ENCODE measurements at places on chromosomes 4 and X. TPM values are rescaled to one million over a fixed set of nuclear protein-coding genes. Genes with fewer than 3 reads are reported as not detected.

DNA sequence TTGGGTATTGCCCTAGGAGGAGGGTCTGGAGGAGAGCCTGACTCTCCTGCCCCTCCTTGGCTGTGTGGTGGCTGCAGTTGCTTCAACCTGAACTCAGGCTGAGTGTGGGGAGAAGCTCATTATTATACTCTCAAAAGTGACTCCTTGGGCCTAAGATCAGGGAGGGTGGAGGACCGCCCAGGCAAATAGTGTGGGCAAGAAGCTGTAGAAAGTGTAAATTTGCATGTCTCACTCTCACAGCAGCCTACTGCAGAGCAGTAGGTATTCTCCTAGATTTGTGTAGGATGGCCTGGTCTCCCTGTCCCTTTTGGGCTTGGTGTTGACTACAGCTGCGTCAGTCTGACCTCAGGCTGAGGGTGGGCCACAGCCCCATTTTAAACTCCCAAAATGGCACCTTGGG, 156.1 kb downstream of the ZNF330 start:
- H3K27ac ChIP-seq = no peak overlapping the region
- DNase-seq = no peak
- no peak overlapping the region for H3K4me3 ChIP-seq
- H3K4me1 ChIP-seq = no peaks in the 10 kb centered on the region
- H3K27me3 ChIP-seq = peaks cover 3% of the 10 kb centered on the region
- peaks cover 4% of the 10 kb centered on the region for H3K36me3 ChIP-seq

DNA sequence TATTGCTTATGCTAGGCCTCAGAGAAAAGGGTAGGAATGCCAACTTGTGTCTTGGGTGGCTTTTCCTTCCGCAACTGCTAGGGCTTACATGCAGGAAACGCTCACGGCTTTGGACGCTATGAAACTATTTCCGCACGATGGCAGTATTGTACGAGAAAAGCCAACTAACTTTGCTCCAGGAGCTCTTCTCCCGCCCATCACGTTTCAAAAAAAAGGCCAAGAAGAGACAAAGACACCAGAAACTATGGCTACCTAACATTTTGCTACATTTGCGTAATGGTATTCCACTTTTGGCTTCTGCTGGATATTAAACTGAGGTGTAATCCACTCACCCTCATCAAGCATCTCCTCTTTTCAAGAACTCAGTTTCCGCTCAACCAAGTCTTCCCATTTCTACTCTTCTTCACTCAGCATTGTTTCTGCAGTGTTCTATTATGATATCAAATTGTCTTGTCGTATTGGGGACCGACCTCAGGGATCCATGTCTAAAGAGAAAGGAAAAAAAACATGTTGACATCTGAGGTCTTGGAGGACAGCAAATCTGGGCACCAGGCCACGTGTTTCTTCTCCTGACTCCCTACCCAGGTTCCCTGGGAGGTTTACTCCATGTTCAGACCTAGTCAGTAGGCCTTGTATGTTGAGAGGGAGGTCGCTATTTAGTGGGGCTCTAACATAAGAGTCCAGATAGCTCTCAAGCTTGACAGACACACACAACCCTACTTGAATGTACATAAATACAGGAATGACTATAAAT, 239.4 kb upstream of the STK26 start:
- no peak for DNase-seq
- peaks cover 5% of the 10 kb centered on the region for H3K36me3 ChIP-seq
- H3K4me1 ChIP-seq = no peaks in the 10 kb centered on the region
- H3K27ac ChIP-seq = no peak overlapping the region
- no peak overlapping the region for H3K4me3 ChIP-seq

GRCh38 chr4:184142121-184143000, 75.3 kb downstream of the ENPP6 start:
- no peaks in the 10 kb centered on the region for H3K4me1 ChIP-seq
- no peaks in the 10 kb centered on the region for H3K27me3 ChIP-seq
- DNase-seq = no peak
- no peak overlapping the region for H3K4me3 ChIP-seq
- H3K27ac ChIP-seq = no peak overlapping the region
- H3K36me3 ChIP-seq = peaks cover 4% of the 10 kb centered on the region

DNA sequence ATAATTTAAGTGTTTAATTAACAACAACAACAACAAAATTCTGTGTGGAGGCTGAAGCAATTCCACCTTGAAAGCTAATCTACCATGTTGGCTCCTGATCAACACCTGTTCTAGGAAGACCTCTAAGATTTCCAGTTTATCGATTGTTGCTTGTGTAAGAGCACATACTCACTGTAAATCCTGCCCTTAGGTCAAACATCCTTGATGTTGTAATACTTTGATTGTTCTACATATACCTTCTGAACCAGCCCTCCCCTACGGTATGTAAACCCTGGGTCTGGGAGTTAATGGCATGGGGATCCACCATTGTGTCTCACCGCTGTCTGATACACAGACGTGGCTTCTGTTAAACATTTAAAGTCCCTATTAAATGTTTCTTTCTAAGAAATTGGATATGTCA, 73.2 kb downstream of the RASL11B start:
- H3K4me1 ChIP-seq = peaks cover 11% of the 10 kb centered on the region
- H3K36me3 ChIP-seq = no peaks in the 10 kb centered on the region
- no peak for DNase-seq
- H3K4me3 ChIP-seq = no peak overlapping the region

DNA sequence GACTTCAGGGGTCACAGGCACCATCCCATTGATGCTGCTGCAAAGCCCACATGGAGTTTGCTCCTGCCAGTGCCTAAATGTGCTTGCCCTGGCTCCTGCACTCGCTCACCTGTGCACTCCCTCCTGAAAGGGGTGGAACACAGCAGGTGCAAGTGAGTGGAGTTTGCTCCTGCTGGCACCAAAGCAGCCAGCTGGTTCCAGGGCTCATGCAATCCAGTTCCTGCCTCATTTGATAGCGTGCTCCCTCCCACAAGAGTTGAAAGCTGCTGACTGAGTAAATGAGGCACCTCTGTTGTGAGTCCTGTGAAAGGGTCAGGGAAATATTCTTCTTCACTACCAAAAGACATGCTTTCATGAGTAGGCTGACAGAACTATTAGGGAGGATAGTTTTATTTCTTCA, 30.5 kb downstream of the CXCL8 start:
- H3K27ac ChIP-seq = no peak overlapping the region
- no peak overlapping the region for H3K4me3 ChIP-seq
- H3K4me1 ChIP-seq = no peaks in the 10 kb centered on the region
- no peaks in the 10 kb centered on the region for H3K36me3 ChIP-seq

- H3K27me3 ChIP-seq = no peaks in the 10 kb centered on the region
- peaks cover 13% of the 10 kb centered on the region for H3K4me1 ChIP-seq
- no peaks in the 10 kb centered on the region for H3K36me3 ChIP-seq
- H3K4me3 ChIP-seq = no peak overlapping the region
- no peak overlapping the region for H3K27ac ChIP-seq
- DNase-seq = no peak
Measured at GRCh38 chr4:165667969-165668368, 205.1 kb upstream of the TLL1 start.

DNA sequence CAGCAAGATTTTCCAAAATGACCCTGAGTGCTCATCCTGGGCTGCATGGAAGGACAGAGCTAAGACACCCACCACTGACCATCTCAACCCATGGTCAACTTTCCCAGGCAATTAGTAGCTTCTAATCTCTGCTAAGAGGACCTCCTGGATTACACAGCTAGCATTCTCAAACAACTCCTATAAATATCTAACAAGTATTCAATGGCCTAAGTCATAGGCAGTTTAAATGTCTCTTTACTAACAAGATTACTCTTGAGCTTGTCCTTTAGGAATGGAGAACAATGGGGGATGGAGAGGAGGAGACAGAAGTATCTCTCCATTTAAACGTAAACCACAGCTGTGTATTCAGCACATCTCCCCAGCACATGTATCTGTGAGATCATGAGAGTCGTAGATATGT, 118.1 kb downstream of the WDFY3 start:
- H3K36me3 ChIP-seq = peaks cover 16% of the 10 kb centered on the region
- H3K4me3 ChIP-seq = no peak overlapping the region
- no peaks in the 10 kb centered on the region for H3K27me3 ChIP-seq
- no peak for DNase-seq
- H3K27ac ChIP-seq = no peak overlapping the region

DNA sequence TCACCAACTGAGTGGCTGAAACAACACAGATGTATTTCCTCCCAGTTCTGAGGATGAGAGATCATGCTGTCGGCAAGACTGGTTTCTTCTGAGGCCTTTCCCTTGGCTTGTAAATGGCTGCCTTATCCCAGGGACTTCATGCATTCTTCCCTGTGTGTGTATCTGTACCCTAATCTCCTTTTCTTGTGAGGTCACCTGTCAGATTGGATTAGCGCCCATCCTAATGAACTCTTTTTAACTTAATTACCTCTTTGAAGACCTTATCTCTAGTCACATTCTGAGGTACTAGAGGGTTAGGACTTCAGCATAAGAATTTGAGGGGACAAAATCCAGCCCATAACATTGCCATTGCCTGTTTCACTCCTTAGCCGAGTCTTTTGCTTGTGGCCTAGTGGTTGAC, 59.5 kb upstream of the TMEM150C start:
- H3K4me1 ChIP-seq = peaks cover 24% of the 10 kb centered on the region
- DNase-seq = no peak
- H3K36me3 ChIP-seq = no peaks in the 10 kb centered on the region
- H3K27me3 ChIP-seq = peaks cover 2% of the 10 kb centered on the region
- H3K4me3 ChIP-seq = no peak overlapping the region
- no peak overlapping the region for H3K27ac ChIP-seq

GRCh38 chr4:174053895-174054294, 229.6 kb downstream of the FBXO8 start:
- H3K4me1 ChIP-seq = no peaks in the 10 kb centered on the region
- no peak overlapping the region for H3K27ac ChIP-seq
- DNase-seq = no peak

DNA sequence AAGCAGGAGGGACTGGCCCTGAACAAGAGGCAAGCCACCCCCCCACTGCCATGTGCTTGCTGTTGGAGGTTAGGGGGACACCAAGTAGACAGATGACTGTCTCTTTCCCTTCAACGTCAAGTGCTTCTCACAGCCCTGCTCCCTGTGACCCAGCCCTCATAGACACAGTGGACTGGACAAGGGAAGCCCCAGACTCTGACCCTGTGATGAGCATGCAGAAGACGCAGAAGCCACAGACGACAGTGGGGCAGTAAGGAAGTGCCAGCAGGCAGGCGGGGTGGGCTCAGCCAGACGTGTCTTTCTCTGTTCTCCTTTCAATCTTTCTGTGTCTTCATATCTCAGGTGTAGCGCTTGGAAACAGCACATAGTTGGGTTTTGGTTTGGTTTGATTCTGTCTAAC, 2.4 kb upstream of the L1CAM start:
- DNase-seq = no peak
- no peaks in the 10 kb centered on the region for H3K36me3 ChIP-seq
- no peak overlapping the region for H3K4me3 ChIP-seq
- no peak overlapping the region for H3K27ac ChIP-seq
- H3K27me3 ChIP-seq = peaks cover 9% of the 10 kb centered on the region
- H3K4me1 ChIP-seq = no peaks in the 10 kb centered on the region

DNA sequence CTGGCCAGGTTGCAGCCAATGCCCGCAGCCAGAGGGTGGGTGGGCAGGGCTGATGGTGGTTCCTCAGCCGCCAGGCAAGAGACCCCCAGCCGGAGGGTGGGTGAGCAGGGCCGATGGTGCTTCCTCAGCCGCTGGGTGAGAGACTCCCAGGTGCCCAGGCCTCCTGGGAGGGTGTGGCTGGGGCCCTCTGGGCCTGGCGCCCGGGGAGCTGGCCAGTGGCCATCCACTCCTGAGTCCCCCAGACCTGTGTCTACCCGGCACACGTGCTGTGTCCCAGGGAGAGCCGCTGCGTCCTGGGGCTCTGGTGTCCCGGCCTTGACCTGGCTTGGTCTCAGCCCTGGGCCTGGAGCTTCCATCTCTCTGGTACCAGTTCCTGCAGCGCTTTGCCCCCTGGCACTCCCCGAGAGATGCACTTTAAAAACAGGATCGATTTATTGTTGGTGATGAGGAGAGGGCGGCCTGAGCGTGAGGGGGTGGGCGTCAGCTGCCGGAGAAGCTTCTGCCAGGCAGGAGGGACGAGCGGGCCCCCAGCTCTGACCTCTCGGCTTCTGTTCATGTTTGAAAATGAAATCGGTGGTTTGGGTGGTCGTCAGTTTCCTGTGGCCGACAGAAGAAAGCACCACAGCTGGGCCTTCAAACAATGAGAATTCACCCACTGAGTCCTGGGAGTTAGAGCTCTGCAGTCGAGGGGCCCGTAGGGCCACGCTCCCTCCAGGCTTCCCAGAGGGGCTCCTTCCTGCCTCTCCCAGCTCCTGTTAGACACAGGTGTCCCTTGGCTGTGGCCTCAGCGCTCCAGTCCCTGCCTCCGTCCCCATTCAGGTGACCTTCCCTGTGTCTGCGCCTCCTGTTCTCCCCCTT, 6.5 kb downstream of the DOK7 start:
- H3K4me3 ChIP-seq = no peak overlapping the region
- no peak for DNase-seq
- no peaks in the 10 kb centered on the region for H3K36me3 ChIP-seq
- peaks cover 4% of the 10 kb centered on the region for H3K4me1 ChIP-seq
- H3K27me3 ChIP-seq = peaks cover 5% of the 10 kb centered on the region

- DNase-seq = no peak
- H3K4me3 ChIP-seq = no peak overlapping the region
- H3K27me3 ChIP-seq = no peaks in the 10 kb centered on the region
- H3K27ac ChIP-seq = no peak overlapping the region
Measured at GRCh38 chr4:184792334-184792733, 33.4 kb downstream of the ACSL1 start.

DNA sequence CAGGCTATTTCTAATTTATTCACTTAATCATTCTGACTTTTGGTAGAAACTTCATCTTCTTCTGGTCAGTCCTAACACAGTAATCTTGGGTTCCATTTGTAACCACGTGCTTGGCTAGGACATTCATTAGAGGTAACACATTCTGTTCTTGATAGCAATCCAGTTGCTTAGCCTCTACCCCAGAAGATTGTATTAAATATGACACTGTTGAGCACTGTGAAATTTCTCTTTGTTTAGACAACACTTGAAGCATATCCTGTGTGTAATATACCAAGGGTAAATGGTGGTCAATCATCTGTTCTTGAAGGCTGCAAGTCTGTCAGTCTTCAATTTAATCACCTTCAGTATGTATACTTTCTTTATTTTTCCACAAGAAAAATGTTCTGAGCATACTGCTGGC, 523.0 kb downstream of the ANKRD50 start:
- H3K4me3 ChIP-seq = no peak overlapping the region
- H3K36me3 ChIP-seq = no peaks in the 10 kb centered on the region
- H3K27ac ChIP-seq = no peak overlapping the region
- no peaks in the 10 kb centered on the region for H3K4me1 ChIP-seq

DNA sequence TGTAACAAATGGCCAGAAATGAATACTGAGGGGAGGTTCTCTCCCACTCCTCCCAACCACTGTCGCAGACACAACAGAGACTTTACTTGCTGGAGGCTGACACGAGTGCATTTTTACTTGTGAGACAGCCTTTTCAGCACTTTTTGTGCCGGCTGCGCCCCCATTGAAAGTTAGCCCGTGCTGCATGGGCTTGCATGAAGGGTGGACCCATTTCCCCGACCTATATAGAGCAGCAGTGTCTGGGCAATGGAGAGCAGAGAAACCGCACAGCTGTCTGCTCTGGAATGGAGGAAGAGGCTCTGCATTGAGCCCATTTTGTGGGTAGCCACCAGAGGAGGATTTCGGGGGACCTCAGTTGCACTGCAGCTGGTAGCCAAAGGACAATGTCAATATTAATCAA, 208.8 kb downstream of the UGT8 start:
- no peaks in the 10 kb centered on the region for H3K27me3 ChIP-seq
- H3K36me3 ChIP-seq = no peaks in the 10 kb centered on the region
- no peak for DNase-seq
- no peak overlapping the region for H3K4me3 ChIP-seq
- no peak overlapping the region for H3K27ac ChIP-seq

Gene ATP7A
- total RNA-seq = 6.7 TPM

Gene GAGE1
- not detected for total RNA-seq
